ENCODE measurements at places on chromosomes 11 and 22. TPM values are rescaled to one million over a fixed set of nuclear protein-coding genes. Genes with fewer than 3 reads are reported as not detected.

ARRB1 gene
- total RNA-seq = 9.6 TPM

TIMM10 gene
- 156 TPM for total RNA-seq

FOLR3 gene
- total RNA-seq = 0.45 TPM

MS4A6A gene
- total RNA-seq = not detected

PYGM gene
- total RNA-seq = 0.73 TPM

PHF21B gene
- total RNA-seq = 1.2 TPM

SCGB1C1 gene
- total RNA-seq = not detected

CSKMT gene
- 16.2 TPM for total RNA-seq

ACER3 gene
- total RNA-seq = 20.9 TPM

NDUFA6 gene
- total RNA-seq = 66.9 TPM

Measured in A549 treated with ZK216348 at 1 μM for 4 hours (cell line).